CD4-positive, alpha-beta T cell treated with Interleukin-17A for 1 hour (primary cell): ENCODE measurements at places on chromosomes 2 and 18.

DNA sequence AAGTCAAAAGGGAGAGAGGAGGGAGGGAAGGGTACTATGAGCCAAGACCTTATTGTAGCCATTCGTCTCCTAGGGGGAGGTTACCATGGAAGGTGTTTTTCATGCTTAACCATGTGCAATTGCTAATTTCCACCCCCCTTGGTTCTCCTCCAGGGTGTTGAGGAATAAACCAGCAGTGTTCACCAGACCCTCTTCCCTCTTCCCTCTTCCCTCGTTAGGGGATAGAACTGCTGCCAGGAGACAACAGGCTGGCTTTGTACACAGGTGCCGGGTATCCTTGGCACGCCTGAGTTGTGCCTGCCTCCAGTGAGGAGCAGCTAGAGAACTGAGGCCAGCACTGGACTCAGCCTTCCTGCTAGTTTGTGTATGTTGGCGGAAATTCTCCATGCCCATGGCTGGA, 41.1 kb upstream of the ARL5A start:
- DNase-seq: no peak

DNA sequence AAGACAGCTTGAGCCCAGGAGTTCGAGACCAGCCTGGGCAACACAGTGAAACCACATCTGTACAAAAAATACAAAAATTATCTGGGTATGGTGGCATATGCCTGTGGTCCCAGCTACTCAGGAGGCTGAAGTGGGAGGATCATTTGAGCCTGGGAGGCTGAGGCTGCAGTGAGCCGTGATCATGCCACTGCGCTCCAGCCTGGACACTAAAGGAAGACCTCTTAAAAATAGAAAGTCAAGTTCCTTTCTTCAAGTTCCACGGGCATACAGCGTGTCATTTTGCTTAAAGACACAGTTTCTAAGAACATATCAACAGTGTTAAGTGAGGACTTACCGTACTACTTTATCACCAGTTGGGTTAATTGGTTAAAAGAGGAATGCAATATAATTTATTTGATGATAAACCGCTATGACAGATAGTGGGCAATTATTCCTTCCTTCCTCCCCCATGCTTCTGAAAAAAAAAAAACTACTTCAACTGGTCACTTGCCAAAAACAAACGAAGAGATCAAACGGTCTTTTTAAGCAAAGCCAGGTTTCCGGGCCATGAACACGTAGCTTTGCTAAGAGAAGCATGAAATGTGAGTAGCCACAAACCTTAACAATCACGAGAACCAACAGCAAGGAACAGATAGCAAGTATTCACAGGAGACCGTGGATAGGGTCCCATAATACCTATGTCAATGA, 21.4 kb downstream of the AP1S3 start:
- DNase-seq: no peak

DNA sequence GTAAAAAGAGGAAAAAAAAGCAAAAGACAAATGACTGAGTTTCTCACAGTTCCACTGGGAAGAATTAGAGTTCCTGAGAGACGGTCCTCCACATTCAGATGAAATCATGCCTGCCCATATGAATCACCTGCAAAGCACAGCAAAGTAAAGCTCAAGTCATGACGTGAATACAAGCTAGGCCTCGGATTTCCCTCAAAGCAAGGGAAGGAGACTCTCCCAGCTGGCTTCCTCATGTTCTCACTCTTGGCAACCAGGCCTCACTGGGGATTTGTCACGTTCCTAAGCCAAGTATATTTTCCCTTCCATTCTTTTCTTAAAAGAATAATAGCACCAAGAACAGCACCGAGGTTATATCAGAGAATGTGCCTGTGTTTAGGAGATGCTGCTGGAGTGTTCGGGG, 47.0 kb downstream of the CYP27C1 start:
- DNase-seq: no peak

- no peak for DNase-seq
These were observed 112.8 kb upstream of the SLC39A10 start for GRCh38 chr2:195543902-195544894.

- no peak for DNase-seq
These were observed 6.5 kb downstream of the CNDP1 start for GRCh38 chr18:74540652-74541421.

- no peak for DNase-seq
These were observed 88.2 kb upstream of the VWC2L start for GRCh38 chr2:214322662-214323061.

GRCh38 chr18:28468901-28469300, 292.0 kb upstream of the CDH2 start:
- DNase-seq: no peak

- peak; percentile 86 for DNase-seq
These were observed at the start of gene ANKAR for GRCh38 chr2:189674374-189675112. ANKAR (plus strand) TSS chr2:189674670; CDS start chr2:189676491, 1,821 bp downstream.

- DNase-seq: no peak
These were observed 162.9 kb upstream of the KYNU start for GRCh38 chr2:142714600-142714999.

GRCh38 chr2:163944347-163944737, 208.5 kb upstream of the FIGN start:
- DNase-seq: no peak

DNA sequence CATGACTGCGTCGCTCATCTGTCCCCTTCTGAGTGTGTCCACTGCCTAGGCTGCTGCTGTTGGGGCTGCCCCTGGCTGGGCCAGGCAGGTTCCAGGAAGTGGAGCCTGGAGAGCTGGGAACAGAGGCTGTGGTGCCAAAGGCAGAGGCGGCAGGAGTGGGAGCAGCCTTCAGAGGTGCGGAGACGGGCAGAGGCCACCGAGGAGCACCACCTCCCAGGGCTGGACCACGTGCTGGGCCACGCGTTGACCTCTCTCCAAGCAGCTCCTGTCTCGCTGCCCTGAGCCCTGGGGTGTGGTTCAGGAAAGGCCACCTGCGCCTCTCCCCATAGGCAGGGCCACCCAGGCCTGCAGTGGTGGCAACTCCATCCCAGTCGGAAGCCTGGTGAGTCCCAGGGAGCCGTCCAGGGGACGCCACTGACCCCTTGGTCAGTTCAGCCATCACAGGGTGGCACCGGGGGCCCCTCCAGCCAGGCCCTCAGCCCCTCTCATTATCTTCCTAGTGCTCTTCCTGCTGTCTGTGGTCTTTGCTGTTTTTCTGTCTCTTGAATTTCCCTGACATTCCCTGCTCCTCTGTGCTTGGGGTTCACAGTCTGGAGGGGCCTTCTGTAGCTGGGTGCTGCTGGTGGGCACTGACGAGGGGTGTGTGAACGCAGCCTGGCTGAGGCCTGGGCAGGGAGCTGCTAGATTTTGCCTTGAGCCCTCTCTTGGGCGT, 122.8 kb upstream of the HS6ST1 start:
- DNase-seq: no peak

DNA sequence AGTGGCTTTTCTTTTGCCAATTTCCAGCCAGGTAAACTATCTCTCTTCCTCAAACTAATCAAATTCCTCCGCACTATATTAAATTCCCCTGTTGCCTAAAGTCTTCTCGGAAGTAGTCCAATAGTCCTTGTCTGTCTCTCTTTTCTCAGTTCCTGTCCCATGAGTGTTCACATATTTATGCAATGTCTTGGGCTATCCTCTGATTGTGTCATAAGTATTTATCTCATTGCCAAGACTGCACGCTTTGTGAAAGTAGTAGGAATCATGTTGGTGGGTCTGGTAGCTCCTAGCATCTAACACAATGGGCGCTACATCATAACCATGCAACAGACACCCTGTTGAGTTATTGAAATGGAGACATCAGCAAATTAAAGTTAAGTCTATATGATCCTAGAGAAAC, 59.9 kb upstream of the POU3F3 start:
- no peak for DNase-seq

DNA sequence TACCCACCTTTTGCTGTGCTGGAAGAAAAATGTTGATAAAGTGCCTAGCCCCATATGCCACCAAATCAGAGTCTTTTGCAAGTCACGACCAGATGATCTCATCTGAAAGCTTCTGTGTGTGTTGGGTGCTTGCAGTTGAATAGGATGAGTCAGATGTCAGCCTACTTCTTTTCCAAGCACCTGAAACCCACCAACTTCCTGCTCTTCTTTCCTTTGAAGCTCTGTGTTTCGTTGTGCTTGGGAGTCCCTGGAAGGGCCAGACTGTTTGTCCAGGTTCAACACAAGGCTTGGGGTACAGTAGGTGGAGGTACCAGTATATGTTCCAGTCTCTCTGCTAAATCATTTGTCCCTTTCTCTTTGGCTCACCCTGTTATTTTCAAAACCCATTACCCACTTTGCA, 36.8 kb upstream of the LCLAT1 start:
- no peak for DNase-seq

- no peak for DNase-seq
These were observed 162.5 kb downstream of the NCK2 start for GRCh38 chr2:105907184-105907583.

GRCh38 chr2:20917719-20918572, 95.0 kb upstream of the LDAH start:
- DNase-seq: no peak

GRCh38 chr18:24386681-24387080, 10.9 kb downstream of the OSBPL1A start:
- DNase-seq: no peak

DNA sequence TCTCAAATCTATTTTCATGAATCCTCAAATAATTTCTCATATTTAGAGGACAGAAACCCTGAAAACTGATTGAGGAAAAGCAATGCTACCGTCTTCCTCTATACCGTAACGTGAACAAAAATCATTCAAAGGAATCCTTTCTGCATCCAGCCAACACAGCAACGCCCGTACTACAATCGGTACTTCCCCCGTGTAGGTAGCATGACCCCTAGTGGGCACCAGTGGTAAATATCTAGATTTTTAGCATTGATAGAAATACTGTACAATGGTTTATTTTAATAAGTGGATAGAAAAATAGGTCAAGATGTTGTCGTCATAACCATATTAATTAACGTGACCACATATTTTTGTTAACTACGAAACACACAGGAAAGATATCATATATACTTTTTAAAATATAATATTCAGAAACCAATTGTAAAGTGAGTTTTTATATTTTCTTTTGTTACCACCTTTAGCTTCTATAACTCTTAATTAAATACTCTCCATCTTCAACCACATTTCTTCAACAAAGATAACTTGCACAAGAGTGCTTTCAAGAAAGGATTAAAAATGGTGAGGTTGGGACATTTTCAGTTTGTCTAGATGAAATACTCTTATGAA, 194.1 kb downstream of the SS18 start:
- peak; percentile 28 for DNase-seq

- no peak for DNase-seq
These were observed 356.1 kb downstream of the SS18 start for GRCh38 chr18:25734336-25734735.

GRCh38 chr18:41828137-41828536, 126.9 kb upstream of the PIK3C3 start:
- DNase-seq: no peak

- DNase-seq: peak; percentile 43
These were observed 22.3 kb upstream of the RHOB start for GRCh38 chr2:20424300-20425290.

GRCh38 chr2:34161549-34161948, 562.5 kb upstream of the FAM98A start:
- no peak for DNase-seq
